ENCODE measurements at places on chromosomes 6 and 20. TPM values are rescaled to one million over a fixed set of nuclear protein-coding genes. Genes with fewer than 3 reads are reported as not detected.

GRCh38 chr6:16494793-16495192 is 256.4 kb downstream of the GMPR start:
- DNase-seq = no peak

DNA sequence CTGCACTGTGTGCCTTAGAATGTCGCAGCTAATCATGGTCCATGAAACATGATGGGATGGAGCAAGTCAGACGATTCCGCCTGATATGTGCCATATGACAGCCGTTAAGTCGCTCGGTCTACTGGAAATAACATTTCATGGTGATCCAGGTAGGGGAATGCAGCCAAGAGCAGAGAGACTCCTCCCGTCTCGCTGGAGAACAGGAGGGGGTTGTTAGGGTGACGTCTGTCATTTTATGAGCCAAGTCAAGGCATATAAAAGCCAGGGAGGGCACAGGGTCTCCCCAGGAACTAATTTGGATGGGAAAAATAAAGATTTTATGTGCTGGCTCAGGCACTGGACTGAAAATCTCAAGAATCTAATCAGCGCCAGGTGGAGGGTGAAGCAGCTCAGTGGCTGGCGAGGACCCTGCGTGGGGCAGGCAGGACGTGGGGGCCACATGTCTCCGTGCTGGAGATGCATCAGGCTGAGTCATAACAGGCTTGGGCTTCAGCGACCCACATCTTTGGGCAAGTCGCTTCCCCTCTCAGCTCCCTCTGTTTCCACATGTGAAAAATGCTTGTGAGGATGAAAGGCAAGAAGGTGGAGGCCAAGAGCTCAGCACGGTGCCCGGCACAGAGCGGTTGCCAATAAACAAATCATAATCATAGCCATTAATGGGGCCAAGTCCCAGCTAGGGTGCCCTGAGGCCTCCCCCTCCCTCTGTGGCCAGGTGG is 234.6 kb downstream of the ANKRD60 start:
- DNase-seq = no peak

DNA sequence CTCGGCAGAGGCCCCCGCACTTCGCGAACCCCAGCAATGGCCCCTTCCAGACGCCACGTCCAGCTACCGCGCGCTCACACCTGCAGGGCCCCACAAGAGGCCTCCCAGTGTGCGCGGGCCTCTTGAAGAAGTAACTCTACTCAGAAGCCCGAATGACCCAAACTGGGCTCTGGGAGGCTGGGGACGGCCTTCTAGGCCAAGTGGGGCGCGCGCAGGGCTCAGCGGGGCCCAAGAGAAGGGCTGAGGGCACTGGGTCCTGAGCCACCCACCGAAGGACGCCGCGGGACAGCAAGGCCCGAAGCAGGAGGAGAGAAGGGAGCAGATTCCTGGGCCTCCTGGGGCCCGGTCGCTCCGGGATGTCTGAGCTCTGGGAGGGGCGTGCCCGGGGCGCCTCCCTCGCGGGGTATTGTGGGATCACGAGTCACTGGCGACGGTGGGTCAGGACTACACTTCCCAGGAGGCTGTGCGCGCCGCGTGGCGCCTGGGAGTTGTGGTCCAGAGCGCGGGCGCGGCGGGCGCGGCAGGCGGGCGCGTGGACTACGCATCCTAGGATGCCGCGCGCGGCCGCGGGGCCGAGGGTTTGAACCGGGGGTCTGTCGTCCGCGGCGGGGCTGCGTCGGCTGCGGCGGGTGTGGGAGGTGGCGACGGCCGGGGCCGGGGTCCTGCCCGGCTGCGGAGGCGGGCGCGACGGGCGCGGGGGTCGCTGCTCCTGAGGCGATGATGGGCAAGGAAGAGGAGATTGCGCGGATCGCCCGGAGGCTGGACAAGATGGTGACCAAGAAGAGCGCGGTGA is at the start of gene TCEA2:
Gene TCEA2 (plus strand): TSS at position 603 of the 793 bp plus-strand sequence. CDS start 115 bp downstream, at position 718.
- peak; percentile 97 for DNase-seq

LINC00237 gene
- total RNA-seq = not detected

LY6G6F gene
- not detected for total RNA-seq

- DNase-seq = no peak
These were observed 38.5 kb downstream of the KCNQ2 start for GRCh38 chr20:63433756-63434531.

FAM83B gene
- 8.9 TPM for total RNA-seq

DNA sequence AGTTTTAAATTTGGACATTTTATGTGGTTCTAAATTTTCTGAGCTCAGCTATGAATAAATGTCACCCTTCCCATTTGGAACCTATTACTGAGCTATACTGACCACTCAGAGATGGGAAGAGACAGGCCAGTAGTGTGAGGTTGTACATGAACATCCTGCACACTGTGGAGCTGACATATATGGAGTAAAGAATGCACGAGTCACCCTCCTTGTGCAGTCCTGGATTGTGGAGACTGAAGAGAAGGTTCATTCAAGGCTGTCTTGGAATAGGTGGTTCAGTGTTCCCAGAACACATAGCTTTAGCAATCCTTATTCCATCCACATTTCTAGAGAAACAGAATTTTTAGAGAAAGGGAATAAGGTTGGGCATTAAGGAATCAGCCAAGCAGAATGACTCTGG is 50.3 kb upstream of the OGFRL1 start:
- no peak for DNase-seq

LAMA4 gene
- total RNA-seq = 47.1 TPM

- DNase-seq = no peak
These were observed 60.6 kb downstream of the ADNP start for GRCh38 chr20:50870561-50871161.

OR2H2 gene
- not detected for total RNA-seq

DNA sequence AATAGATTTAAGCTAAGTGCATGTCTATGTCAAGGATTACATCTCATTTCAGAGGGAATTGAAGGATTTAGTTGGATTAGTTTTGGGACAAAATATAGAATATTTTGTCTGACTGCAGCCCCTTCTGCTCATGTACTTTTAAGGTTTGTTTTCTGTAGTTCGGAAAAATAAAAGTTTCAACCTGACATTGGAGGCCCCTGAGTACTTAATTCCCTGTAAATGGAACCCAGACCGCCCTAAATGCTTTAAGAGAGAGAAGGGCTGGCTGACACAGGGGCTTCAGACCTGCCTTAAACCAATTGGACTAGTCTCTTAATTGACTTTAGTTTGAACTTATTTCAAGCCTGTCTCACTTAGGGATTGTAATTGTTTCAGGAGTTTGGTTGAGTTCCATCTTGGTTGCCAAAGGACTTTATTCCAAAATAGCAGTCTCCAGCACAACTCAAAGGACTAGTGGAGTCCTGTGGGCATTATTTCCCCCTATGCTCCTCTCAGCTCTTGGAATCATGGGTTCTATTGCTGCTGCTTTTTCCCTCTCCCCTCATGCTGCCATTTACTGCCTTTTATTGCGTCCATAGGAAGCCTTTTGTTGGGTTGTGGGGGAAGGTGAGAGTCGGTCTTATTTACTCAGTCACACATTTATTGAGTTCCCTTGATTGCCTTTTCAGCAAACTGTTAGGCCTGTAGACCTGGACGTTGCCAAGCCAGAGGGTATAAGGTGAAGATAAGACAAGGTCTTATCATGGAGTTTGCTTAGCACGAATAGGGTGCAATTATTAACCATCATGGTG is 14.5 kb downstream of the BRD2 start:
- no peak for DNase-seq

DNA sequence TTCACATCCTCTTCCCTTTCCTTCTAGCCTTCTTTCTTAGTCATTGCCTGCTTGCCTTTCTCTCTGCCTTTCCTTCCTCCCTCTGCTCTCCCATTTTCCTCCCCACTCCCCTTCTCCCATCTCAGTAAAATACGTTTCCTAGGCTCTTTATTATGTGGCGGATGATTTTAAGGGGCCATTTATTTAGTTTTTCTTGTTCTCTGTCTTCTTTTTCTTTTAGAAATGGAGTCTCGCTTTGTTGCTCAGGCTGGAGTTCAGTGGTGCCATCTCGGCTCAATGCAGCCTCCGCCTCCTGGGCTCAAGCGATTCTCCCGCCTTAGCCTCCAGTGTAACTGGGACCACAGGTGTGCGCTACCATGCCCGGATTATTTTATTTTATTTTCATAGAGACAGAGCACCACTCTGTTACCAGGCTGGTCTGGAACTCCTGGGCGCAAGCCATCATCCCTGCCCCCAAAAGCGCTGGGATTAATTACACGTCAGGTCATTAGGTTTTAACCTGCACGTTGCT is 1.5 kb downstream of the MTHFD1L start:
- DNase-seq = no peak

- DNase-seq = peak; percentile 97
These were observed at the start of gene CCN2 for GRCh38 chr6:131950767-131951575. TSS of gene CCN2 (minus strand) at chr6:131951372. CDS start at chr6:131951172, 200 bp downstream.

PRND gene
- total RNA-seq = not detected

GRCh38 chr6:73394577-73395354 is at the start of gene DDX43:
TSS of gene DDX43 (plus strand) at chr6:73394828. CDS start at chr6:73394906, 78 bp downstream.
- peak; percentile 61 for DNase-seq

- DNase-seq = no peak
These were observed 20.1 kb upstream of the SLC17A1 start for GRCh38 chr6:25851961-25852360.

ZSCAN31 gene
- total RNA-seq = 9.9 TPM

All from right atrium auricular region (tissue), 2 donors.